CD4-positive, alpha-beta T cell treated with Interleukin-4 for 4 hours (primary cell): ENCODE measurements at places on chromosomes 16 and 17.
A peak's percentile ranks its signal among the peaks of the same experiment; 100 is the strongest.

DNA sequence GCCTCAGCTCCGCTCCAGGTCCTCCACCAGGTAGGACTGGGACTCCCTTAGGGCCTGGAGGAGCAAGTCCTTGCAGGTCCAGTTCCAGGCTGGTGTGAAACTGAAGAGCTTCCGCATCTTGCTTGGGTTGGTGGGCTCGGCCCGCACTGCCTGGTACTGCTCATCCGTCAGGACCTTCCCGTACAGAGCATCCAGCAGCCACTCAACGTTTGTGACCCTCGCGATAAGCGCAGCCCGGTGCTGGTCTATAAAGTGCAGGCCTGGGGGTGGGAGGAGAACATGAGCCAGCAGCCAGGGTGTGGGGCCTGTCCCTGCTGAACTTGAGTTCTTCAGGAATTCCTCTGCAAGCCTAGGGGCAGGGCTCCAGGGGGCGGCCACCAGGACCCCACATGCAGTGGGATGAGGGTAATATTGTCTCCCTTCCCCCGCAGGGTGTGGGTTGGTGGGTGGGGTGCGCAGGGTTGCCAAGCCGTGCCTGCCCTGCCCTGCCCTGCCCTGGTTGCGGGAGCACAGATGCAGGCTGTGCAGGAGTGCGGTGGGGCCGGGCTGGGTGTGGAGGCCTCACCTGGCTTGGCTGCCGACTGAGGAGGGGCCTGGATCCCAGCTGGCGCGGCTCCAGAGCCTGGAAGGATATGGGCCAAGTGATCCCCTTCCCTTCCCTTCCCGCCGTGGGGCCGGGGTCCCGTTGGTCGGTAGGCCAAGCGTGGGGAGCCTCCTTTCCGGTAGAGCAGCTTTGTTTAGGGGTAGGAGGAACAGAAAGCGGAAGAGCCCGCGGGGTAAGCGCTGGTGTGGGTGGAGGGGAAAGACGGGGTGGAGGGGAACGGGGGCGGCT lies 762 bp downstream of the PYCARD start:
- DNase-seq = peak; percentile 33

- no peak for DNase-seq
These were observed 65.1 kb upstream of the TOX3 start for GRCh38 chr16:52611817-52612673.

GRCh38 chr16:56776562-56776961 lies 46.6 kb downstream of the NUP93 start:
- no peak for DNase-seq

GRCh38 chr17:33038740-33039139 lies 47.1 kb downstream of the SPACA3 start:
- DNase-seq = no peak

DNA sequence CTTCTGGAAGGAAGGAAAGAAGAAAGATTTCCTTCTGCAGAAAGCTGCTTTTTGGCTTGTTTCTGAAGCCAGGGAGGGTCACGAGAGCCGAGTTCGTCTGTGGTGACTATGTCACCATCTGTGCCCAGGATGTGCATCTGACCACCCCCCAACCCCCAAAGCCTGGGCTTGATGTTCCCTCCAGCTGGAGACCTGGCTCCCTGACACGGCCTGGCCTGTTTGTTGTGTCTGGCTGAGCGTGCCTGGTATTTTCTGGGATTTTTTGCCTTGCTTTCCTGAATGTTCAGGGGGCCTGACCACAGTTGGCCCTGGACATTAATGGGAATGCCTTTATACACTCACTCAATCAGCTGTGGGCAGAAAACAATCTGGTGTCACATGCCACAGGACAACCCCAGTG lies 38.9 kb downstream of the LGALS9 start:
- DNase-seq = no peak

GRCh38 chr17:33927732-33928133 lies 327.4 kb upstream of the CCL2 start:
- no peak for DNase-seq

- DNase-seq = no peak
These were observed 25.2 kb downstream of the B4GALNT2 start for GRCh38 chr17:49157784-49158183.

GRCh38 chr17:14304773-14305517 lies 4.1 kb downstream of the HS3ST3B1 start:
- DNase-seq = no peak

- no peak for DNase-seq
These were observed 17.8 kb upstream of the METRNL start for GRCh38 chr17:83061586-83061985.

GRCh38 chr16:10600782-10601443 lies 20.5 kb upstream of the EMP2 start:
- DNase-seq = no peak

GRCh38 chr17:51355441-51356410 lies 95.4 kb downstream of the UTP18 start:
- DNase-seq = no peak

DNA sequence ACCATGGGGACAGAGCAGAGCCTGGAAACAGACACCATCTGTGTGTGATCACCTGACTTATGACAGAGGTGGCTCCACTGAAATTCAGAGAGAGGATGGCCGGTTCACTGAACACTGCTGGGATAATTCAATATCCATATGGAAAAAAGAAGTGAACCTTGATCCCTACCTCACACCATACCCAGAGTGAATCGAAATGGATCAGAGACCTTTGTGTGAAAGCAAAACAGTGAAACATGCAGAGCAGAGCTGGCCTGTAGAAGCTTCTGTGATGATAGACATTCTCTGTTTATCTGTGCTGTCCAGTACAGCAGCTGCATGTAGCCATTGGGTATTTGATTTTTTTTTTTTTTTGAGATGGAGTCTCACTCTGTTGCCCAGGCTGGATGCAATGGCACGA lies 20.3 kb downstream of the ADCY7 start:
- no peak for DNase-seq

DNA sequence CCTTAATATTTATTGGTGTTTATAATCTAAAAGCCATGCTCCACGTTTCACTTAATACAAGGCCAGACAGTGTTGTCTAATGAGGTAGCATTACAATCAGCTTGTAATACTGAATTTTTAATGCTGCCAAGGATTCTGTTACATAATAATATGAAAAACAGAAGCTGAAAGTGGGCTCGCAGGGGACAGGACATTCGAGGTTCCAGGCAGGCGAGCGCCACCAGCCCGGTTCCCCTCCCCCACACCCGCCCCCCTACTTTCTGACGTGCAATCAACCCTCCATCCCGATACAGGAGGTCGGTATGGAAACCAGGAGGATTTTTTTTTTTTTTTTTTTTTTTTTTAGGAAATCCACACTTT lies 6.2 kb upstream of the ZFHX3 start:
- no peak for DNase-seq

DNA sequence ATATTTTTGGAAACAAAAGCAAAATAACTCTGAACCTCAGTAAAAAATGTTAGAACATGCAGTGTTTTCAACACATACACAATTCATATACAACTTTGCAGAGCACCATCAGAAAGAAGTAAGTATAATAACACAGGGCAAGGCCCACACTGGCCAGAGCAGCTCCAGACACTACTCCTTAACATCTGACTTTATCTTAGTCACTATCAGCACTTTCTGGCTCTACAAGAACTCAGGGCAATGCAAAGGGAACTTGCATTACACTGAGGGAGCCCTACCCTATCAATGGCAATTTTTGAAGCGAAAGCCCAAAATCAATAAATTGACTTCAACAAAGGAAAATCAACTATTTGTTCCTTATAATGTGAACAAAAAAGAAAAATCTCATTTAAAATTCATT lies 16.5 kb downstream of the RNF157 start:
- DNase-seq = no peak

DNA sequence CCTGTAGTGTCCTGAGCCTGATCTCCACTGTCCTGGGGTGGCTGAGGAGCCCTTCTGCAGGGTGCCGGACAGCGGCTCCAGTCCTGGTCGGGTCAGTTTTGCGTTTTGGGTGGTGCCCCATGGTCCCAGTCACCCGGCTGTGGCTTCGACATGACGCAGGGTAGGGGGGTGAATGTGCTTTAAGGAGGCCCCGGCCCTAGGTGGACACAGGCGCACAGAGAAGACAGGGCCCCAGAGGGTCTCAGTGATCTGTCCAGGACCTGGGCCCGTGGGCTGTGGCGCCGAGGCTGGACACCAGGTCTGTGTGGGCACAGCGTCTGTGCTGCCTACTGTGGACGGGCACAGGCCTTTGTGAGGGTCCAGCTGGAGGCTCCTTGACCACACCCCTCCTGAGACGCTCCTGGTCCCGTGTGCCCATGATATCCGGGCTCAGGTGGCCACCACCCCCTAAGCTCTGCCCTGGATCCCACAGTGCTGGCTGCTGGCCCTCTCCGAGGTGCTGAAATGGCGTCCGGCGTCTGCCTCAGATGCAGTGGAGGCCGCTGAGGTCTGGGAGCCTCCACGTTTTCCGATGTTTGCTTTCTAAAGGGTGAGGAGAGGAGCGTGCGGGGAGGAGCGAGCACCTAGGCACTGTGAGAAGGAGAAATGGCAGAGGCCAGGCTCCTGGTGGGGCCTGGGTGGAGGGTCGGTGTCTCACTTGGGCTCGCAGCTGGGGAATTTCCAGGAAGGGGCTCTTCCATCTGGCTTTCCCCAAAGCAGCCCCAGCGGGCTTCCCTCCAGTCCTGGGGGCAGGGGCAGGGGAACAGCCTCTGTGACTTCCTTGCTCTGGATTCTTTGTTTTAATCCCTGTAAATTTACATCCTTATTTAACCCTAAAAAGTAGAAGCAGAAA lies 56.1 kb upstream of the ACSF3 start:
- no peak for DNase-seq

DNA sequence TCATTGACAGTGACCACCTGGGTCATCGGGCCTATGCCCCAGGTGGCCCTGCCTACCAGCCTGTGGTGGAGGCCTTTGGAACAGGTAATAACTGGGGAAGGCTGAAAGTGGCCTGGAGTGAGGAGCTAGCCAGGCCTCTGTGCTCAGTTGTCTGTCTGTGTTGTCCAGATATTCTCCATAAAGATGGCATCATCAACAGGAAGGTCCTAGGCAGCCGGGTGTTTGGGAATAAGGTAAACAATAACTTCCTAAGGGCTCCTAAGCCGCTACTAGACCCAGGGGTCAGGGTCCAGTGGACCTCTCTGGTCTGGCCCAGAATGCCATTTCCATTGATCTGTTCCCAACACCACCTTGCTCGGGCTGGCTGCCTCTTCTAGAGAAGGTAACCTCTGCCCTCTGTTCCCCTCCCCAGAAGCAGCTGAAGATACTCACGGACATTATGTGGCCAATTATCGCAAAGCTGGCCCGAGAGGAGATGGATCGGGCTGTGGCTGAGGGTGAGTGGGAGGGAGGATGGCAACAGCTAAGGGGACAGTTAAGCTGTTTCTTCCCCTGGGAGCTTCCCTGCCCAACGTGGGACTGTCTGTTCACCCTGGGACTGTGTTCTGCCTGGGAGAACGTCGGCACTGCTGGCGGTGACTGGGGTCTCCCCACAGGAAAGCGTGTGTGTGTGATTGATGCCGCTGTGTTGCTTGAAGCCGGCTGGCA lies 1.9 kb upstream of the MLX start:
- DNase-seq = no peak

DNA sequence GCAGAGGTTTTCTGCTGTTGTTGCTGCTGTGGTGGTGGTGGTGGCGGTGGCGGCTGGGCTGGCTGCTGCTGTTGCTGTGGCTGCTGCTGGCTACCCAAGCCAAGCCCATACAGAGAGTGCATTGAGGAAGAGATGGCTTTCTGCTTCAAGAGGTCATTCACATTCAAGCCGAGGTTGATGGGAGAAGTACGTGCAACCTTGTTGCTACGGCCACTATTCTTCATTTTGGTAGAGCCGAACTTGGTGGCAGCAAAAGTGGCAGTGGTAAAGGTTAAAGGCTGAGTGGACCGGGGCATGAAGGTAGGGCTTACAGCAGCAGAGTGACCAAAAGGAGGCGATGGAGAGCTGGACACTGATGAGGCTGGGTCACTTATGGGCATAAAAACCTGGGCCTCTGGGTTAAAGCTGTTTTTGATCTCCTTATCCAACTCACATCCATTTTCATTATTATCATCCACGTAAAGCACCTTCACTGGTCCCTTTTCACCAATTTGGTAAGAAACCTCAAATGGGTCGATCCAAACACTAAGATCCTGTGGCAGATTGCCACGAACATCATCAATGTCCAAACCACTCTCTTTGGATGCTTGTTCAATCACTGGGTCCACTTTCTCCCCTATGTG lies 2.8 kb downstream of the TOB1 start:
- DNase-seq = peak; percentile 33

DNA sequence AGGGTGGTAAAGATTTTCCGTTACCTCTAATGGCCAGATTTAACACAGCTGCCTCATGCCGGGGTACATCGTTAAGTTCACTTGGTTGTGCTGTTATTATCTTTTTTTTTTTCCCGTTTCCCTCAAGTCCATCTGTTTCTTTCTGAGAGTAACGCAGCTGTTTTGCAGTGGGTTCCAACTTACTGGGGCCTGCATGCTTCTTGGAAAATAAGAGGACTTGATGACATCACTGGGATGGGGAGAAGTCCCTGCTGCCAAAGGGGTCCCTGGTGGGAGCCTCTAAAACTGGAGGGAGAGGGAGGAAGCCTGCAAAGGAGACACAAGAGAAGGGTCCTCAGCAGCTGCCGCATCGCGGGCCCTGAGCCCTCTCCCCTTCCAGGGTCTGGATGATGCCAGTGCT lies 77.8 kb upstream of the NOL11 start:
- DNase-seq = no peak

DNA sequence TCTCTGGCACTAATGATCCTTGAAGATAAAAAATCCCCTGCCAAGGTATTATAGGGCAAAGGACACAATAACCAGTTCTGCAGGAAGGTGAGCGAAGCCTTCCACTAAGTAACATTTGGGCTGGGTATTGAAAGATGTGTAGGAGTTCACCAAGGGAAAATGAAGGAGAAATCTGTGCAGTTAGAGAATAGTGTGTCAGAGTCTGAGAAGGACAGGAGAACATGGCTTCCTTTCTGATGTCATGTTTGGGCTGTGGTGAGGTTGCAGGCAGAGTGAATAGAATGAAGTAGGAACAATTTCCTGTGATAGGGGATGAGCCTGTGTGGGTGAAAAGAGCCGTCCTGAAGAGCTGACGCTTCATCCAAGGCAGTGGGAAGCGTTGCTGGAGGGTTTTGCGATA lies 24.1 kb upstream of the CIITA start:
- no peak for DNase-seq

GRCh38 chr16:11032922-11033291 lies 88.5 kb downstream of the CLEC16A start:
- no peak for DNase-seq

DNA sequence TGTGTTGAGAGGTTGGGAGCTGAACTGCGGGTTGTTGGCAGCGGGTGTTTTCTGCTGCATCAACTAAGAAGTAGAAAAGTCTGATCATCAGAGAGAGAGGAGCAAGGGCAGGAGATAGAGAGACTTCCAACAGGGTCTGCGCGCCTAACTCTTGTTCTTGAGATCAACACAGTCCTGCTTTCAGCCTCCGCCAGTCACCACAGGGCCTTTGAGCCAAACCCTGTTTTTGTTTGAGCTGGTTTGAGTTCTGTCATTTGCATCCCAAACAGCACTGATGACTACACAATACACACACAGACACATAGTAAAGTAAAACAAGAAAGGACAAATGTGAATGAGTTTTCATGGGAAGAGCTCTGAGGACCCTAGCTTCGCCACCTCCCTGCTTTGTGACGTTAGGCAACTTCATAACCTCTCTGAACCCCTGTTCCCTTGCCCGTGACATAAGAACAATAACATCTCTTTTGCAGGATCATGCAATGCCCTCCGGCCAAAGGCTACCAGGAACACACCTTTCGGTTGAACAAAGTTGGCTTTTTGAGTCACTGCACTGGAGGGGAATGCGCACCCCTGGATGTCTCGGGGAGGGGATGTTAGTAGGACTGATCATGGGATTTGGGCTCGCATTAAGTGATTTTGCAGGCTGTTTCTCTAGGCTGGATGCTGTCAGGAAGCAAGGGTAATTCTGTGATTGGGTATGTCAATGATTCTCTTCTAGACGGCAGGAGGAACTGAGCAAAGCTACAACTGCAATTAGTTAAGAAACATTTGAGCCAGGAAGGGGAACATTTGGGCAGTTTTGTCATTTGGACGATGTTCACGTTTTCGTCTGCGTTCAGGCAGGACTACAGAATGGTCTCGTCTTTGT lies 92.3 kb downstream of the C16orf78 start:
- DNase-seq = no peak
